Glutamatergic neuron (in vitro differentiated cells): ENCODE measurements at places on chromosomes 7 and 10.

DNA sequence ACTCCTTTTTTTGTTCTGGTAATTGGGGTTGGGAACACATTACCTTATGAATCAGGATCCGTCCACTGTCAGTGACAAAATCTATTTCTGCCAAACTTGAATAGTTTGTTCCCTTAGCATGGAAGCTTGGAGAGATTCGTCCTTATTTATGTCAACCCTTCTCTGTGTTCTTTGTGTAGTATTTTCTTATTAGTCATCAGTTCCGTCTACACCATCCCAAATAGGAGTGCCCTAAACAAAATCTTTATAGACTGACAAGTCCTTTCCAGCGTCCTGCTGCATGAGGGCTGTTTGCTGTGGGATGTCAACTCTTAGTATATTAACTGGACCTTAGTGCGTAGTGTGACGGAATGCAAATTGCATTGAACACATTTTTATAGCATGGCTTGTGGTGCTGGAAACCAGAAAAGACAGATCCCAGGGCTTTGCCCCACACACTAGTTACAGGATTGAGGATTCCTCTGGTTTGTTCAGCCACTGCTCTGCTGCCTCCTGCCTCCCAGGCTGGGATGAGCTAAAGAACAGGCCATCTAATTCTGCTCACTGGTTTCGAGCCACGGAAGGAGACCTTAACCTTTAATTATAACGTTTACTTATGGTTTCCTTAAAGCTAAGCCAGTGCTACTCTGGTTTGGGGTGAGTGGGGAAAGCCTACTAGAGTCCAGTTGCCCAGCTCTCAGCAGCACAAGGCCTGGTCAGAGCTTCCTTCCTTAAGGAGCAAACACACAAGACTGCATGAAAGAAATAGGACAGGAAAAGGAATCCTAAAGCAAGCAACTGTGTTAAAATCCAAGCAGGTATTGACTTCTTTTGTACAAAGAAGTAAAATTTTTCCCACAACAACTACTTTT, 194.4 kb downstream of the CCSER2 start:
- DNase-seq = no peak
- H3K4me1 ChIP-seq = peaks cover 41% of the 10 kb centered on the region
- H3K27ac ChIP-seq = no peak overlapping the region
- no peaks in the 10 kb centered on the region for H3K27me3 ChIP-seq

DNA sequence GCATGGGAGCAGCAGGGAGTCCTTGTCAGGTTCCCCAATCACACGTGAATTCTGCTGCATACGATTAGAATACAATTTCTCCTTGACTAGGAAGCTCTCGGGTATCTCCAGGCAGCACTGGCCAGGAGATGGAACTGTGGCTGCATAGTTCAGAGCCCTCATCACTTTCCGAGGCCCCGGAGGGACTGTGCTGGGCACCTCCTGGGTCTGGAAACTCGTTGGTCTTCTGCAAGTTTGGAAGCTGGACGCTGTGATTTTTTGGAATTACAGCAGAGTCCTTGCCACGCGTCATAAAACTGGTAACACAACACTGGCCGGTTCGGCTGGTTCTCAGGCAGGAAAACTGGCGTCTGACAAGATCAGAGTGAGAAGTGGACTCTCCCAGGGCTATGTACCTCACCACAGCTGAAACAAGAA, 216.1 kb downstream of the CCDC3 start:
- H3K27me3 ChIP-seq = no peaks in the 10 kb centered on the region
- no peak overlapping the region for H3K4me3 ChIP-seq
- DNase-seq = no peak
- no peak overlapping the region for H3K27ac ChIP-seq
- no peaks in the 10 kb centered on the region for H3K36me3 ChIP-seq

GRCh38 chr7:114979388-114979787, 57.5 kb downstream of the MDFIC start:
- no peaks in the 10 kb centered on the region for H3K27me3 ChIP-seq
- no peaks in the 10 kb centered on the region for H3K36me3 ChIP-seq
- H3K27ac ChIP-seq = no peak overlapping the region
- no peak for DNase-seq

GRCh38 chr10:27685681-27686080, 59.9 kb downstream of the MKX start:
- H3K36me3 ChIP-seq = peaks cover 12% of the 10 kb centered on the region
- H3K4me1 ChIP-seq = no peaks in the 10 kb centered on the region
- no peak for DNase-seq
- no peak overlapping the region for H3K27ac ChIP-seq
- no peak overlapping the region for H3K4me3 ChIP-seq
- no peaks in the 10 kb centered on the region for H3K27me3 ChIP-seq
